Camera-type eye (tissue), 1 donor: ENCODE measurements at places on chromosomes 2 and 18. TPM values are rescaled to one million over a fixed set of nuclear protein-coding genes. Genes with fewer than 3 reads are reported as not detected.

The ADD2 gene
- total RNA-seq, result 64.5 TPM

The FOXI3 gene
- 7.1 TPM for total RNA-seq

The SP9 gene
- not detected for total RNA-seq

The OTOS gene
- not detected for total RNA-seq

The REEP1 gene
- total RNA-seq, result 34.9 TPM
